ENCODE measurements at places on chromosomes 2 and 18. TPM values are rescaled to one million over a fixed set of nuclear protein-coding genes. Genes with fewer than 3 reads are reported as not detected.

- H3K27me3 ChIP-seq = no peaks in the 10 kb centered on the region
- H3K4me3 ChIP-seq = no peak overlapping the region
- no peaks in the 10 kb centered on the region for H3K36me3 ChIP-seq
- no peak overlapping the region for H3K27ac ChIP-seq
These were observed 944.0 kb downstream of the DPP10 start for GRCh38 chr2:115386465-115386864.

TUBB8B gene
- 0.36 TPM for polyA plus RNA-seq

DNA sequence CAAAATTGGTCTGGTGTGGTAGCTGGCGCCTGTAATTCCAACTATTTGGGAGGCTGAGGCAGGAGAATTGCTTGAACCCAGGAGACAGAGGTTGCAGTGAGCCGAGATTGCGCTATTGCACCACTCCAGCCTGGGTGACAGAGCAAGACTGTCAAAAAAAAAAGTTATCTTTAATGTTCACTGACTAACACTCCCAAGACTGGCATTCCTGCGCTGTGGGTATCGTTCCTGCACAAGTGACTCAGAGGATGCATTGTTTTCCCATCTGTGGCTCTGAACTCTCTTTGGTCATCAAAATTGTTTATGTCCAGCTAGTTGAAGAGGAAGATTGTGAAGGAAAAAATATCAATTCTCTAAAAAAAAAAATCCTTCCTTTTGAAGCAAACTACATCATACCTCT is 539.0 kb downstream of the SOX11 start:
- DNase-seq = no peak
- H3K36me3 ChIP-seq = no peaks in the 10 kb centered on the region
- no peak overlapping the region for H3K27ac ChIP-seq
- no peaks in the 10 kb centered on the region for H3K27me3 ChIP-seq
- no peak overlapping the region for H3K4me3 ChIP-seq

GRCh38 chr2:136025057-136025973 is 39.9 kb upstream of the DARS1 start:
- H3K27ac ChIP-seq = no peak overlapping the region
- no peaks in the 10 kb centered on the region for H3K36me3 ChIP-seq
- H3K4me1 ChIP-seq = peaks cover 40% of the 10 kb centered on the region
- H3K27me3 ChIP-seq = no peaks in the 10 kb centered on the region

DNA sequence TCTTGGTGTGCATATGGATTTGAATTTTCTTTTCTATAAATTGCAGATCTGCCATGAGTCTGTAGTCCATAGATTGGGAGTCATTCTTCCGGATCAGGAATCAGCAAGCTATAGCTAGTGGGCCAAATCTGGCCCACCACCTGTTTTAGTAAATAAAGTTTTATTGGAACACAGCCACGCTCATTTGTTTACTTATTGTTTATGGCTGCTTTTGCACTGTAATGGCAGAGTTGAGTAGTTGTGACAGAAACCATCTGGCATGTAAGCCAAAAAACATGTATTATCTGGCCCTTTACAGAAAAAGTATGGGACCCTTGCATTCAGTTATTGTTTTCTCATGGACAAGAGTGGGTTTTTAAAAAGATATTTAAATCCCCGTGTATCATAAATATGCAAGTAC is 191.2 kb downstream of the LRRTM1 start:
- no peak overlapping the region for H3K27ac ChIP-seq
- H3K4me3 ChIP-seq = no peak overlapping the region
- no peaks in the 10 kb centered on the region for H3K27me3 ChIP-seq
- no peak for DNase-seq
- H3K36me3 ChIP-seq = no peaks in the 10 kb centered on the region
- H3K4me1 ChIP-seq = no peaks in the 10 kb centered on the region

GRCh38 chr2:162581959-162582798 is 238.2 kb downstream of the GCA start:
- no peaks in the 10 kb centered on the region for H3K4me1 ChIP-seq
- no peak overlapping the region for H3K27ac ChIP-seq
- no peaks in the 10 kb centered on the region for H3K36me3 ChIP-seq
- no peak overlapping the region for H3K4me3 ChIP-seq
- no peak for DNase-seq

REG3A gene
- polyA plus RNA-seq = not detected

GRCh38 chr2:149136111-149136510 is 97.6 kb downstream of the LYPD6B start:
- no peaks in the 10 kb centered on the region for H3K36me3 ChIP-seq
- H3K27ac ChIP-seq = no peak overlapping the region
- H3K27me3 ChIP-seq = no peaks in the 10 kb centered on the region
- H3K4me1 ChIP-seq = no peaks in the 10 kb centered on the region
- DNase-seq = no peak

DNA sequence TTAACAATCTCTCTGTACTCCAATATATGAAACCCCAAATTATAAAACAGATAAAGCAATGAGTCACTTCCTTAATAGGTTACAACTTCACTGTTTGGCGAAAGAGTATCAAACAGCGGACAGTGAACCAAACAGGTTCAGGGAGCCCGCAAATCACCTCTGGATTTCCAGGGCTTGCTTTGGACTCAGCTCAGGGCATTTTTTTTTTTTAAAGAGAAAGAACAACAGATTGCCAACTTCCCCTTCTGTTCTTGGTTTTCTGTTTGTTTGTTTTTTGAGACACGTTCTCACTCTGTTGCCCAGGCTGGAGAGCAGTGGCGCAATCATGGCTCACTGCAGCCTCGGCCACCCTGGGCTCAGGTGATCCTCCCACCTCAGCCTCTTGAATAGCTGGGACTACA is 52.7 kb downstream of the ABCB11 start:
- no peak overlapping the region for H3K27ac ChIP-seq
- no peaks in the 10 kb centered on the region for H3K27me3 ChIP-seq
- no peak overlapping the region for H3K4me3 ChIP-seq
- H3K4me1 ChIP-seq = no peaks in the 10 kb centered on the region

NPAS2 gene
- polyA plus RNA-seq = 40.2 TPM

DNA sequence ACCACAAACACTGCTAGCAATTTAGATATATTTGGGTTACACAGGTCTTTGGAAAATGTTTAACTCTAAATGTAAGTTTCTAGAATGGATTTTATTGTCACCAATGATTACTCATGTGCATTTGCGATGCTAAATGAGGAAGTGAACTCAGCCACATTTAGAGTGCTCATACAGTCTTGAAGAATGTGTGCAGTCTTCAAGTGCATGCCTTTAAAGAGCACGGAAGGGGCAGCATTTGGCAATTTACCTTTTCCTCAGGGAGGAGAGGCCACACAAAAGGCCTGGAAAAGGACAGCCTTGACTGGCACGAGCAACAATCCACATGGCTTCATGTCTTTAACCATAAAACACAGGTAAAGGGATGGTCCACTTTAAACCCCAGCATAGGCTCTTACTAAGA is 78.5 kb upstream of the STK17B start:
- peak; percentile 41 for DNase-seq
- no peaks in the 10 kb centered on the region for H3K36me3 ChIP-seq
- H3K27me3 ChIP-seq = no peaks in the 10 kb centered on the region
- H3K27ac ChIP-seq = peak overlapping the region; percentile 28
- peaks cover 6% of the 10 kb centered on the region for H3K4me1 ChIP-seq

DNA sequence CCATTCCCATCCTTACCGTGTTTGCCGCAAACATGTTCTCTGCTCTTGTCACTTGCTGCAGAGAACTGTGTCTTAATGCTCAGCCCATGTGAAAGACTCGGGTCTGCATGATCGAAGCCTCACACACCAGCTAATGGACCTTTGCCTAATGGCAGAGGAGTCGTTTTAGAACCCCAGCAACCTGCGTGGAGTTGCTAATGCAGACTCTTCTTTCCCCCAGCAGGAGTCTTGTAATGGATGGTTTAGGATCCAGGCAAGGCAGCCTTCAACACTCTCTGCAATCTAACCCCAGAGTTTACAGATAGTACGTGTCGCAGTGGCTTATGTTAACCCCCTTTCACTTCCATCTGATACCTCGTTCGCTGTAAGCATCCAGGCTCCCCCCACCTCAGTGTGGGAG is 316.4 kb downstream of the AGAP1 start:
- H3K27ac ChIP-seq = no peak overlapping the region
- no peaks in the 10 kb centered on the region for H3K4me1 ChIP-seq
- peaks cover 55% of the 10 kb centered on the region for H3K36me3 ChIP-seq
- no peak overlapping the region for H3K4me3 ChIP-seq

EPC2 gene
- polyA plus RNA-seq = 62.1 TPM

GRCh38 chr18:38557006-38557405 is 991.4 kb upstream of the CELF4 start:
- no peak overlapping the region for H3K4me3 ChIP-seq
- H3K4me1 ChIP-seq = no peaks in the 10 kb centered on the region
- H3K36me3 ChIP-seq = no peaks in the 10 kb centered on the region
- DNase-seq = no peak
- H3K27me3 ChIP-seq = no peaks in the 10 kb centered on the region

FNDC4 gene
- 16.6 TPM for polyA plus RNA-seq

DNA sequence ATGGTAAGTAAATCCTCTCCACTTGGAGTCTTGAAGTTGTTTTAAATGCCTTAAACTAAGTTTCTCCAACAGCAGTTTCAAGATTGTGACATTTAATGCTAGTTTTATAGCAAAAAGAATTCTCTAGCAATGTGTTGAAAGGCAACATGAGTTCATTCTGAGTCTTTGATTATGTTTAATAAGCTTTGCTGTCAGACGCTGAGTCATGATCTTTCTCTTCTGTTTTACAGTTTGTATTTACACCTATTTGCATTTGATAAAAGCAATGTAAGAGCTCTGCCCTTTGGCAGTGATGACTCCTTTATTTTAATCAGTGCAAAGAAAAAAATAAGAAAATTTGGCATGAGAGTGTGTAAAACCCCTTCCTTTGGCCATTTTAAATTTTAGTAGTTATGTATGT is 497.7 kb downstream of the STK39 start:
- DNase-seq = no peak
- H3K36me3 ChIP-seq = no peaks in the 10 kb centered on the region
- H3K27ac ChIP-seq = no peak overlapping the region
- H3K4me3 ChIP-seq = no peak overlapping the region
- no peaks in the 10 kb centered on the region for H3K4me1 ChIP-seq
- H3K27me3 ChIP-seq = no peaks in the 10 kb centered on the region

DNA sequence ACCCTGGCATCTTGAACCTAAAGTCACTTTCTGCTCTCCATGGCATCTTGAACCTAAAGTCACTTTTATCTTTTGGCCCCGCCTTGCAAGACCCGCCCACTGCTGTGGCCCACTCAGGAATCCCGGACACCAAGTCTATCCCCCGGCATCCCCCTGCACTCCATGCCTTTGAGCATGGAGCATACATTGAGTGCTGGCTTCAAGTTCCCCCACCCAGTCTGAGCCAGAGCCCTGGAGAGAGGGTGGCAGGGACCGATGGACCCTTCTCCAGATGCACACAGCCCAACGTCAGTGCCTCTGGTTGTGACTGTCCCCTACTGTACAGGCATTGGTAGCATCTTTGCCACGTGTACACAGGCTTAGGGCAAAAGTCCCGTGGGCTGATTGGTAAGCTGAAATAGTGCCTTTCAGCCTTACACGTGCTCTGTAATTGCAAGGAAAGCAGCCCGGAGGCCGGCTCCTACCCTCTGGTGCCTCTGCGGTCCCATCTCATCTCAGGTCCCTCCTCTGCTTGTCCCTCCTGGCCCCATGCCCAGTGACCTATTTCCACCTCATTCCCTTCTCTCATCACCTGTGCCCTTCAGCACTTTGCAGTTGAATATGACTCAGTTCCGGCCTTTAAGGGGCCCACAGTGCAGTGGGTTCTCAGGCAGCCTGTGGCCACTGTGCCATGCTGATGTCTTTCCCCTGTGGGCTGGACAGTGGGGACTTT is 154.0 kb downstream of the INHBB start:
- no peaks in the 10 kb centered on the region for H3K4me1 ChIP-seq
- H3K4me3 ChIP-seq = no peak overlapping the region
- DNase-seq = no peak
- no peak overlapping the region for H3K27ac ChIP-seq
- H3K36me3 ChIP-seq = no peaks in the 10 kb centered on the region

GRCh38 chr2:20125164-20125563 is 73.7 kb upstream of the LAPTM4A start:
- no peaks in the 10 kb centered on the region for H3K27me3 ChIP-seq
- no peak for DNase-seq

SGPP2 gene
- 5.4 TPM for polyA plus RNA-seq

GRCh38 chr18:31671951-31672350 is 12.4 kb downstream of the B4GALT6 start:
- H3K27ac ChIP-seq = no peak overlapping the region
- H3K27me3 ChIP-seq = no peaks in the 10 kb centered on the region
- DNase-seq = no peak
- no peaks in the 10 kb centered on the region for H3K4me1 ChIP-seq

DNA sequence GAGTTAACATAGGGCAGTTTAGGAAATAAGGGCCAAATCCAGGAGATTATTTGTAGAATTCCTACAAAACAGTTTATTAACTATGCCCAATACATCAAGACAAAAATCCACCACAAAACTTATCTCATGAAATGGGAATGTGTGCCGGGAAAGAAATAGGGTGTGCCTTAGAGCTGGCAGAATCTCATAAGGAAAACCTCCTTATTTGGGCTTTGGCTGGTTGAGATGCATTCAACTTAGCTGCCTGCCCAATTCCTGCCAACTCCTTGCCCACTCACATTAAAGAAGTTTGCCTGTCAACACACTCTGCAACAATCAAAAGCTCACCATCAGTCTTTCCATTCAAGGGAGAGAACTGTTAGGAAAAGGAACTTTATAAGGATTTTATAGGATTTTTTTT is 500.6 kb downstream of the SATB2 start:
- no peaks in the 10 kb centered on the region for H3K36me3 ChIP-seq
- DNase-seq = no peak
- H3K4me1 ChIP-seq = no peaks in the 10 kb centered on the region
- H3K4me3 ChIP-seq = no peak overlapping the region
- H3K27me3 ChIP-seq = no peaks in the 10 kb centered on the region
- H3K27ac ChIP-seq = no peak overlapping the region

PLEKHA3 gene
- polyA plus RNA-seq = 25.6 TPM

DNA sequence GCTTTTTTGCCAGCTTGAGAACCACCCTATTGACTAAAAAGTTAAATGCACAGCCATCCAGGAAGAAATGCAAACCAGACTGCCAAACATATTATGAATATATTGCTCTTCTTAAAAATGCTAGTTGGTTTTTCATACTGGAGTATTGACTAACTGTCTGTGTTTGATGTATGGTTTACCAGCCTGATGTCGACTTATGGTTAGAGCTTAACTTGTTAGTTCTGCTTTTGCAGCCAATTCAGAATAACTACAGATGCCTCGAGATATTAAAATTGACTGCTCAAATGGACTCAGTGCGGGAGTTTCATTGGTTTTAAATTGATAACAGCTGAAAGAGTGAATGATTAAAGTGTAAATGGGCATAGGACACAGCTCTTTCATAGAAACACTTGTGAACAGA is 369.8 kb downstream of the ARHGAP15 start:
- H3K27me3 ChIP-seq = no peaks in the 10 kb centered on the region
- H3K4me1 ChIP-seq = no peaks in the 10 kb centered on the region
- H3K36me3 ChIP-seq = no peaks in the 10 kb centered on the region
- no peak overlapping the region for H3K27ac ChIP-seq

DNA sequence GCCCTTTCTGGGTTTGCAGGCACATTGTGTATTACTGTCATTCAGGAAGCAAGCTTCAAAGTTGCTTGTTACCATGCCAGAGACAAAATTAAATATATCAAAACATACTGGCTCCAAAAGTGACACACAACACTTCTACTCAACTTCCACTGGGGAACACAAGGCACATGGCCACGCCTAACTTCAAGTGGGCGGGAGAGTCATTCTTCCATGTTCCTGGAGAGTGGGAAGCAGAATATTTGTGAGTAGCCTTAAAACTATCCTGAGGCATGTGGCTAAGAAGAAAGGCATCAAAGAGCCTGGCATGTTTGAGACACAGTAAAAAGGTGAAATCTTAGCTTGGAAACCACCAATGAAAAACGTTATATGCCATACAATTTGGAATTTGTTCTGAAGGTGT is 90.5 kb upstream of the TACR1 start:
- DNase-seq = no peak
- H3K27ac ChIP-seq = no peak overlapping the region
- no peaks in the 10 kb centered on the region for H3K27me3 ChIP-seq

CIDEA gene
- 1.9 TPM for polyA plus RNA-seq

All from left lung (tissue), 14 donors.